Anterior cingulate cortex (tissue), 58 donors: ENCODE measurements at places on chromosomes 11 and 22.

DNA sequence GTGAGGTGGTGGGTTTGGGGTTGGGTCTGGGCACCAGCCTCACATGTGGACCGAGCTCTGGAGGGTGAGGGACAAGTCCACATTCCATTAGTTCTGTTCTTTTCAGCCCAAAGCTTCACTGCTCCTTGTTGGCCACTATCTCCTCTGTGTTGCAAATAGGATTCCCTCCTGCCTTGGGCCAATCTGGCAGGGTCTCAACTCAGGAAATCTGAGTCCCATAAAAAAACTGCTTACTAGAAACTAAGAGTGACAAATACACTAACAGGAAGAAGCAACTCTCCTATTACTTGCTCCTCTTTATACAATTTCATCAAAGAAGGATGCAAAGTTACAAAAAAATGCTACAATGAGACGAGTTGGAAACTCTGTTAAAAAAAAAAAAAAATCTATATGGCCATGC, 66.2 kb upstream of the CSNK1E start:
- DNase-seq = no peak

DNA sequence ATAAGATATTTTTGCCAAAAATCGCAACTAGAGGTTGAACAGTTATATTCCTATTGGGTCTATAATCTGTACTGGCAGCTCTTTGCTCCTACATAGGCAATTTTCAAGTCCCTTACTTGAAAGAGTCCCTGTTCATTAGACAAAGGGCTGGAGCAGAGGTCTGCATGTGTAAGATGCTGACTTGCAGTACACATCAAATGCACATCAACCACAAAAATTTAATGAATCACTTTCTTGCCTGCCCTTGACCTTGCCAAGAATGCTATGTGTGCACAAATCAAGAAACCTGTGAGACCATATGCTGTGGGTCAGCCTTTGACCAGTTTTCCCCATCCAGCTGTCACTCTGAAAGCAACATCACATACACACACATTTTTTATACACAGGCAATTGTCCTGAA, 661.5 kb downstream of the LRRC4C start:
- no peak for DNase-seq

GRCh38 chr11:16805938-16806337, 67.5 kb downstream of the C11orf58 start:
- no peak for DNase-seq

DNA sequence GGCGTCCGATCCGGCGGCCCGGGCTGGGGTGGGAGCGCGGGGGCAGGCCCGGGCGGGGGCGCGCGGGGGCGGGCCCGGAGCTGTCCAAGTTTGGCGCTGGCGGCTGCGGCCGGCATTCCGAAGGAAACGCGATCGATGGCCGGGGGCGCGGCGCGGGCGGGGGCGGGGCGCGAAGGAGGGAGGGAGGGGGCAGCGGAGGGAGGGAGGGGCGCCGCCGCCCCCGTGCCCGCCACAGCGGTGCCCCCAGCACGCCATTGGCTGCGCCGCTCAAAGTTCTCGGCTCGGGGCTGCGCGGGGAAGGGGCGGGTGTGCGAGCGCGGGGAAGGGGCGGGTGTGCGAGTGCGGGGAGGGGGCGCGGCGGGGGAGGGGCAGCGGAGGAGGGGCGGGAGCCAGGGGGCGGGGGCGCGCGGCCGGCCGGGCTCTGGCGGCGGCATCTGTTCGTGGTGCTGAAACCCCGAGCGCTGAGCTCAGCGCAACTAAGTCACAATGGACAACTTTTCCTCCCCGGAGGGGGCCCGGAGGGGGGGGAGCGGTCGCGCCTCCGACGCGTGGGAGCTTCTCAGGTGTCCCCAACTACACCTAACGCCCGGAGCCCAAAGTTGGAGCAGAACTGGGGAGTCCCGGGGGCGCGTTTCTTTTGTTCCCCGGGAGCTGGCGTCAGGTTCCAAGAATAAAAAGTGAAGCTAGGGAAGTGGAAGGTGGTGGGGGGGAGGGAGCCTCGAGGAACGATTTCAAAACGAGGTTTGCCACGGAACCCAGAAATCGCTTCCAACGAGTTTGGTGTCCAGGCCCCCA, 2.2 kb downstream of the PHF21B start:
- DNase-seq = no peak

DNA sequence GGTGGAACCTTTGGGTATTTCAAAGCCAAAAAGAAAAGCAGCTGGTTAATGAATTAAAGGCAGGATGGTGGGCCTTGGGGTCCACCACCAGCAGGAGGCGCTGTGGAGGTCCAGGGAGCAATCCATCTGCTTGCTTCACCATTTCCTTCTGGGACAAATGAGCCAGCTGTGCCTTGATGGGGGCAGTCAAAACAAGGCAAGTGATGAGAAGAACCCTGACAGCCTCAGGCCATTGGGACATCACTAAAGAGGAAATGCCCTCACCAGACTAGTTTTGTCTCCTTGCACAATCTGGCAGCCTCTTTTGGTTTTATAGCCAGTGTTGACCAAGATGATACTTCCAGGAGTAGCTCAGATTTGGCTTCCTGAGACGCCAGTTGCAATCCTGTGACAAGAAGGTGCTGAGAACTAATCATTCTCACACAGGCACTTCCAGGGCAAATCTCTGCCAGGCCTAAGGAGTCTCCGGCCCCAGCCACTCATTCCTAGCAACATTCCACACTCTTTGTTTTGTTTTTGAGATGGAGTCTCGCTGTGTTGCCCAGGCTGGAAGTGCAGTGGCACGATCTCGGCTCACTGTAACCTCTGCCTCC, 38.2 kb upstream of the WEE1 start:
- DNase-seq = no peak

DNA sequence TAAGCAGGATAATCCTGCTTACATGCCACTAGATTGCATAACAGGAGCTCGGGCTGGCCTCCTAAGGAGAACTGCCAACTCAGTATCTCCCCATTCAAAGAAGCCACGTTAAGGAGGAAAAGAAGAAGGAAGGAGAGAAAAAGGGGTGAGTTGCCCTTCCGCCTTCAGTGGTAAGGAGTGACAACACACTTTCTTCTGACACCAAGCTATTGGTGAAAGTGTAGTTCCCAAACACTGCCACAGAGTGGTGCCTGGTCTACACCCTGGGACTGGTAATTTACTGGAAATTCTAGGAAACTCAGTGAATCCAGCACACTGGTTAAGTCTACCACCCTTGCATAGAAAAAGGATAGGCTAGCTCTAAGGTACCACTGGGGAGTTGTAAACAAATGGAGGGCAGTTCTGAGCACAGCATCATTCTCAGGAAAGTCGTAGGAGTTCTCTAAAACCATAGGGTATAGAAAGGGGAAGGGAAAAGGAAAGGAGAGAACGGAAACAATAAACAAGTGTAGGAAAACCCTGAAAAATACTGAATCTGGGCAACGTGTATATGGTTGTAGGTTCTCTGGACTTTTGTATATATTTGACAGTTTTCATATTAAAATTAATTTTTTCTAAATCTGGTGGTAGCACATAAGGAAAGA, 58.2 kb downstream of the RRAS2 start:
- peak; percentile 75 for DNase-seq

DNA sequence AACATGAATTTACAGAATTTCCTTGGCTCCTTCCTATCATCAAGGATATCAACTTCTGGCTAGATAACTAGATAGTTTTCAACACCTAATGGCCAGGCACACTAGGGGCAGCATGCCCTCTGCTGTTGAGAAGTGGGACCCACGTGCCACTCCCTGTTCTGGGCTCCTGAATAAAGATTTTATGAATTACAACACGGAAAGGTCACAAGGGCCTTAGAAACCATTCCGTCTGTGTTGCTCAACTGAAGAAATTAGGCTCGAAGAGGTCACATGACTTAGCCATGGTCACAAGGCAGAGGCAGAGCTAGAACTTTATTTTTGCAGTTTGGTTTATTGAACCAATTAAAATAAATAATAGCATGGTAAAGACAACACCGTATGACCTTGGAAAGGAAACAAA, 36.0 kb downstream of the PRCP start:
- no peak for DNase-seq

DNA sequence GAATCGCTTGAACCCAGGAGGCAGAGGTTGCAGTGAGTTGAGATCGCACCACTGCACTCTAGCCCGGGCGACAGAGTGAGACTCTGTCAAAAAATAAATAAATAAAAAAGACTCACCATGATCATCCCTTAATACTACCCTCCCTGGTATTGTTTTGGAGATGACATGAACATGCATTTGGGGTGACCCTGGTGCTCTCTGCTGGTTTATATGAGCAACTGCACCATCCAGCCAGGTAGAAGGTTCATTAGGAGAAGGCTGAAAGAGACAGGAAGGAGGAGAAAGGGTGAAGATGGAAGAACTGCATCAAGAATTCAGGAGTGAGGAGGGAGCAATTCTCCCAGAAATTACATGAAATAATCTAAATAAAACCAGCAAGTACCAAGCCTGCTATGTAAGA, 37.8 kb downstream of the SLC5A1 start:
- DNase-seq = no peak

GRCh38 chr11:131544591-131544990, 174.2 kb downstream of the NTM start:
- DNase-seq = no peak

DNA sequence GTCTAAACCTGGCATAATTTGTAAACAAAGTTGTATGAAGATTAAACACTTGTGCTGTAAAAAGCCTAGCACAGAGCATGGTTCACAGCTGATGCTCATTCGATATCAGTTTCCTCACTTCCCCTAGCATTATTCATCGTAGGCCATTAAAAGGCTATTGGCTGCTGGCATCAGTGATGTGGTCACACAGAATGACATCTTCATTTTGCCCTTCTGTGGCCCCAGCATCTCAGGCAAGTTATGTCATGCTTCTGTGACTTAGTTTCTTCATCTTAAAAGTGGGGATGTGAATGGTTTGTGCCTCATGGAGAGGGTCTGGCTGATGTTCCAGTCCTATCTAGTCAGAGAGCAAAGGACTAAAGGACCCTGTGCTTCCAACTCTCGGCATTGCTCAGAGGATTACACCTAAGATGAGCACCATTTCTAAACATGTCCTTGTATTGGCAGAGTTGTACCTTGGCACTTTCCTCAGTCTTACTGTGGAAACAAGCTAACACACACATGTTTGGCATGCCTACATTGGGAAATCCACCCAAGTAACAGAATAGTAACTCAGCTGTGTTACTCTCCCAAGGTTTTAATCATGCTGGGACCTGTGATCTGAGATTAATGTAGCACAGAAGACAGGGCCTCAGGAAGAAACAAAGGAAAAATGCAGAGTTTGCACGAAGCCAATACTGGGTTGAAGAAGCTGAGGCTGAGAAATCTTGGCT, 83.5 kb upstream of the OR9Q1 start:
- DNase-seq = no peak

GRCh38 chr11:104819107-104819506, 79.2 kb downstream of the CASP12 start:
- DNase-seq = no peak

- DNase-seq = no peak
Measured at GRCh38 chr11:129453293-129453721, 77.7 kb downstream of the BARX2 start.
